Vagina (tissue), 2 donors: ENCODE measurements at places on chromosomes 13 and 19.

- H3K36me3 ChIP-seq, result no peaks in the 10 kb centered on the region
- H3K4me3 ChIP-seq, result no peak overlapping the region
- H3K4me1 ChIP-seq, result peaks cover 7% of the 10 kb centered on the region
- H3K27me3 ChIP-seq, result no peaks in the 10 kb centered on the region
- no peak for DNase-seq
- H3K27ac ChIP-seq, result no peak overlapping the region
Measured at GRCh38 chr13:48733739-48734335, 80.1 kb downstream of the CYSLTR2 start.

DNA sequence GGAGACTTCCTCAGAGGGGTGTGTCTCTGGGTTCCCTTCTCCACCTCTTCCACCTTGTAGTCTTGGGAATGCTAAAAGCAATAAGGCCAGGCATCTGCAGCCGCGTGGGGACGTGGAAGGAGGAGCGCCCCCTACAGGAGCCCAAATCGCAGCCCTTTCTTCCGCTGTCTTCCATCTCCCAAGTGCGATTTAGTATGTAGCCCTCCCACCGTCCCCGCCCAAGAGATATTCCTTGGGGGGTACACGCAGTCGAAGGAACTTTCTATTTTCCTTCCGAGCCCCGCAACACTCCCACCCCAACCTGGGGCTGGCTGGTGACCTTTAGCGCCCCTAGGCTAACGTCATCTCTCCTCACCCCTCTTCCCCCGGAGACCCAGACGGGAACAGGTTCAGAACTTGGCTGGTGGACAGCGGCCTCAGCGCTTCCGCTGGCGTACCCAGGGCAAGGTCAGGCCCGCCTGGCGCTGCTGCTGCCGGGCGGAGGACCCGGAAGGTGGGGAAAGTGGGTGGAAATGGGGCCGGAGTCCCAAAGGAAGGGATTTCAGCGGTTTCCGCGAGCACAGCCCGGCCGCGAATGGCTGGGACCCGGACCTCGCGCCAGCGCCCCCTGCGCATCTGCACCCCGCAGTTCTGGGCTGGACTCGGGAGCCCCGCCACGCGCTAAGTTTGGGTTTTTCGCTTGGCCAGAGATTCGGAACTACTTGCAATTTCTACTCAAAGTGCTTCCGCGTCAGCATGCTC, 2.1 kb upstream of the PCDH8 start:
- peaks cover 34% of the 10 kb centered on the region for H3K4me1 ChIP-seq
- no peak for DNase-seq
- no peak overlapping the region for H3K27ac ChIP-seq
- peak overlapping the region; percentile 55 for H3K4me3 ChIP-seq

DNA sequence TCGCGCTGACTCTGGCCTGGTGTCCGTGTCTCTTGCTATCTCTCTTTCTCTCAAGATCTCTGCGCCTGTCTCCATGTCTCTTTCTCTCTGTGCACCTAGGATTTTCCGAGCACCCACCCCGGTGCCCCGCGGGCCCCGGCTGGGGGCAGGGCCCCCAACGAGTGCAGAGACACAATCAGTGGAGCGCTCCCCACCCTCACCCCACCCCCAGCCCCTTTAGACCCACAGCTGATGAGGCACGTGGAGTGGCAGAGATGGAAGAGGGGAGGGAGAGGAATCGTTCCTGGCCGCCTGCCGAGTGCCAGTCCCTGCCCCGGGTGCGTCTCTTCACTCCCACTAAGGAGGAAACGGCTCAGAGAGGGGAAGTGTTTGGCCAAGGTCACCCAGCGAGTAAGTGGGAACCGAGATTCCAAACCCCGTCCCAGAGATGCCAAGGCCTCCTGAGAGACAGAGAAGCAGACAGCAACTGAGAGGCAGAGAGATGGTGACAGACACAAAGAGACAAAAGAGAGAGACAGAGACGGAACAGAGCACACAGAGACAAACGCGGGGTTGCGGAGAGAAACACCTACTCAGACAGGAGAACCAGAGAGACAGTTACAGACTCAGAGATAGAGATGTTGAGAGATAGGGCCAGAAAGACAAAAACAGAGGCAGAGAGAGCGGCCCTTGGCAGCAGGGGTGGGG, 626 bp upstream of the BCL3 start:
- H3K4me3 ChIP-seq, result peak overlapping the region; percentile 87
- no peak for DNase-seq
- H3K4me1 ChIP-seq, result peaks cover 75% of the 10 kb centered on the region
- H3K27ac ChIP-seq, result peak overlapping the region; percentile 93
- no peaks in the 10 kb centered on the region for H3K27me3 ChIP-seq

- H3K4me3 ChIP-seq, result no peak overlapping the region
- no peak for DNase-seq
- peaks cover 5% of the 10 kb centered on the region for H3K27me3 ChIP-seq
- H3K4me1 ChIP-seq, result no peaks in the 10 kb centered on the region
Measured at GRCh38 chr19:18233224-18233825, 7.1 kb upstream of the PDE4C start.

- H3K27me3 ChIP-seq, result no peaks in the 10 kb centered on the region
- no peak for DNase-seq
- no peaks in the 10 kb centered on the region for H3K36me3 ChIP-seq
- H3K4me3 ChIP-seq, result peak overlapping the region; percentile 12
Measured at GRCh38 chr19:54420383-54421168, 5.3 kb downstream of the TTYH1 start.

GRCh38 chr19:32828139-32828538, 41.4 kb downstream of the SLC7A9 start:
- no peak for DNase-seq
- no peaks in the 10 kb centered on the region for H3K4me1 ChIP-seq
- H3K36me3 ChIP-seq, result no peaks in the 10 kb centered on the region
- H3K27ac ChIP-seq, result no peak overlapping the region
- no peaks in the 10 kb centered on the region for H3K27me3 ChIP-seq

DNA sequence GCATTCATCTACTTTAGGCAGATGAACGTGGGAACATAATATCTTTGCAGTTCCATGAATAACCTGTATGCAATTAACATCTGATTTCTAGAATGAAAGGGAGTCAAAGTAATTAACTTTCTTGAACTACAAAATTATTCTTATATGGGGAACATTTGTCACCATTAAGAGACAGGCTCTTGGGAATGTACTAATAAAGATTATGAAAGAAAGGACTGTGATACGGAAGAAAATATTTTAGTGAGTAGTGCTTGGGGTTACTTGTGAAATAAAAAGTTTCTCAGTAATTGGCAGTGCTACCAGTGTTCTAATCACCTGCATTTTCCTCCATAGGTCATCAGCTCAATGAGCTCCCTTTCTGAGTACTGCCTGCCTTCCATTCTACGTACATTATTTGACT, 85.4 kb downstream of the FRY start:
- H3K4me1 ChIP-seq, result peaks cover 11% of the 10 kb centered on the region
- no peak overlapping the region for H3K4me3 ChIP-seq
- H3K27ac ChIP-seq, result no peak overlapping the region
- no peak for DNase-seq

DNA sequence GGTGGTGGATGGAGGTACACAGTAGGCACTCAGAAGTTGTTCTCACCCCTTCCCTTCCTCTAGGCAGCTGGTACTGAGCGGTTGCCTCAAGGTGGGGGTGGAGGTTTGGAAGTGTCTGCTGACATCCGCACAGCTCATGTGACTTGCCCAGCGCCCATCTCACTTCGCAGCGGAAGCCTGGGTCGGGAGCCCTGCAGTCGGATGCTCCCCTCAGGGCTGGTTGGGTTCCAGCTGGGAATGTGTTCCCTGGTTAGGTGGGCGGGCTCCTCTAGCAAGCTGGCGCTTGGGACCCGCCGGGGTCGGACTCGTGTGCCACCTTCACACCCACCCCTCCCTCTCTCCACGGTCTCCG, 10.2 kb downstream of the PPP1R37 start:
- H3K36me3 ChIP-seq, result no peaks in the 10 kb centered on the region
- H3K4me1 ChIP-seq, result peaks cover 68% of the 10 kb centered on the region
- peak overlapping the region; percentile 70 for H3K27ac ChIP-seq
- H3K4me3 ChIP-seq, result peak overlapping the region; percentile 19
- no peak for DNase-seq

GRCh38 chr19:51566489-51567100, 4.5 kb upstream of the ZNF175 start:
- peaks cover under 1% of the 10 kb centered on the region for H3K4me1 ChIP-seq
- H3K36me3 ChIP-seq, result no peaks in the 10 kb centered on the region

- no peak overlapping the region for H3K4me3 ChIP-seq
- H3K27me3 ChIP-seq, result no peaks in the 10 kb centered on the region
- no peaks in the 10 kb centered on the region for H3K4me1 ChIP-seq
- DNase-seq, result no peak
- H3K27ac ChIP-seq, result no peak overlapping the region
- H3K36me3 ChIP-seq, result no peaks in the 10 kb centered on the region
Measured at GRCh38 chr13:24068472-24068871, 92.0 kb upstream of the SPATA13 start.

- no peaks in the 10 kb centered on the region for H3K36me3 ChIP-seq
- no peaks in the 10 kb centered on the region for H3K27me3 ChIP-seq
- no peak overlapping the region for H3K4me3 ChIP-seq
- peaks cover 91% of the 10 kb centered on the region for H3K4me1 ChIP-seq
- H3K27ac ChIP-seq, result peak overlapping the region; percentile 22
- no peak for DNase-seq
Measured at GRCh38 chr19:5628461-5628860, 5.6 kb downstream of the SAFB start.

GRCh38 chr13:62302341-62302740, 886.7 kb upstream of the PCDH20 start:
- no peak overlapping the region for H3K27ac ChIP-seq
- no peaks in the 10 kb centered on the region for H3K4me1 ChIP-seq
- no peaks in the 10 kb centered on the region for H3K27me3 ChIP-seq
- no peak overlapping the region for H3K4me3 ChIP-seq

- H3K27me3 ChIP-seq, result no peaks in the 10 kb centered on the region
- DNase-seq, result no peak
- H3K36me3 ChIP-seq, result no peaks in the 10 kb centered on the region
- H3K4me1 ChIP-seq, result peaks cover 13% of the 10 kb centered on the region
- no peak overlapping the region for H3K4me3 ChIP-seq
Measured at GRCh38 chr13:40787062-40787461, 2.3 kb upstream of the SLC25A15 start.

DNA sequence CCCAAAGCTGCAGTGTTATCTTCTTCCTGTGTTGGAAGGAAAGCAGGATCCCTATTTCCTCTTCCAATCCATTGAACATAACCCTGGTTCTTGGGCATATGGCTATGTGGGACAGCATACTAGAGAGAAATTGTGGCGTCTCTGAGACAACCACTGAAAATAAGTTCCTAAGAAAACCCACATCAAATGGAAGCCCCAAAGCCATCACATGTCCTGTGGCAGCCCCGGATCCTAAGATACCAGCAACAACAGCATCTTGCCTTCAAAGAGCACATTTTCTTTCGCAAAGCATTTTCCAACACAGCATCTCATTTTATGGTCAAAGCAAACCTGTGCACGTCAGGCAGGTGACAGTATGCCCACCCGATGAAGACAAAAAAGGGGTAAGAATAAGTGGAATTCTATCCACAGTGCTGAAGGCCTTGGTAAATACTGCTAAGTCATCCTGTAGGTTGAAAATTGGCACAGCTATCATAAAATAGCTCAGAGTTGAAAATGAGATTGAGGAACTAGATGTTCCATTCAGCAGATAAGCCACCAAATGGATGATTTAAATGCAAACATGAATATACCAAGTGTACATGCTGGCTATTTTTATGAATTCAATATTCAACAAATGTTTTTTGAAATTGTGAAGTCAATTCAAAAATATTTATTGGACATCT, 232.2 kb downstream of the DLEU7 start:
- H3K27ac ChIP-seq, result no peak overlapping the region
- no peaks in the 10 kb centered on the region for H3K27me3 ChIP-seq
- no peak for DNase-seq
- no peak overlapping the region for H3K4me3 ChIP-seq

DNA sequence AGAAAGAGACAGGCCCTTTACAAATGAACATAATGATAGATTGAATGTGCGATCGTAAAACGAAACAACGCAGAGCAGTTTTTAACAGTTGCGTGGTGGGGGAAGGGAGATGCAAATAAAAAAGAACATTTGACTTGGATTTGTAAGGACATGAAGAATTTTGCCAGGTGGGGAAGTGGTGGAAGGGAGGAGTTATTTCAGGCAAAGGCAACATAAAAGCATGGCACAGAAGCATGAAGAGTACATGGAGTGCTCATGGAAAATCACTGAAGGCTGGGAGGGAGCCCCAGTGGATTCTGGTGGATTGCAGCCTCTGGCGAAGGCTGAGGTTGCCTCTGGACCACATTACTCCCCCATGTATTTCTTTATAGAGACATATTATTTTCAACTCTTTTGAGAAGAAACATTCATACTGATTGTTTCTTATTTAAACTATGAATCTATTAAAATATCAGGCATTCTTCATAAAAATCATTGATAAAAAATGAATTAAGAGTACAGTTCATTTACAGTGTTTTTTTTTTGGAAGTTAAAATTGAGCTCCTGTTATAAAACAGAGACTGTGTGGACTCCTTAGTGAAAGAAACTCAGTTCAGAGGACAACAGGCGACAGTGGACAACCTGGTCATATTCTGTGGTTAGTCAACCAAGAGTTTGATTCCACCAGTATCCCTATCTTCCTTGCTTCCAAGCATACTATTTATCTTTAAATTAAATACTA, 57.5 kb downstream of the STARD13 start:
- no peaks in the 10 kb centered on the region for H3K36me3 ChIP-seq
- no peak for DNase-seq
- H3K27ac ChIP-seq, result peak overlapping the region; percentile 75

DNA sequence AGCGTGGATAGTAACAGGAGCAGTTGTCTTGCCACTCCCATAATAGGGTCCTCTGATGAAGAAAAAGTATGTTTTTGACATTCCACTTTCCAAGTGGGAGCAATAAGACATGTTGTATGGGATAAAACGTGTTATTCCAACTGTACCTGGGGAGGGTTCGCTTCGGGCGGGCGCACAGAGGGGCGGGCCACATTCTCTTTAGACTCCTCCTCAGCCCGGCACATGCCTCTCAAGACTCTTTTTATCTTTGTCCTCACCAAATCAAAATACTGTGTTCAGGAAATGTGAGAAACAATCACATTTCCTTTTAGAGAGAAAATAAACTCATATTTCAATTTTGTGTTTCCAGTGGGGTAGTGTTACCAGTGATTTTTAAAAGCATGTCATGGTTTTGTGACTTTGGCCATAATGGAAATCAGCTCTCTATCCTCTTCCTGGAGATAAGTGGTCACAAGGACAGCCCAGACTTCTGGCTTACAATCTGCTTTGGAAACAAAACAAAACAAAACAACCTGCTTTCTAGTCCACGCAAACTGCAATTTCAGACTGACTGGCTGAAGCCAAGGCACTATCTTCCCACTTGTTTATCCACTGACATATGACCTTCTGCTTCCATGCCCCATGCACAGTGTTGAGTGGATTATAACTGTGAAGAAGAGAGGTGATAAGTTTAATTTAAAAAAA, 276.1 kb downstream of the NALCN start:
- H3K4me3 ChIP-seq, result no peak overlapping the region
- no peaks in the 10 kb centered on the region for H3K27me3 ChIP-seq
- no peaks in the 10 kb centered on the region for H3K4me1 ChIP-seq
- no peaks in the 10 kb centered on the region for H3K36me3 ChIP-seq
- DNase-seq, result no peak

DNA sequence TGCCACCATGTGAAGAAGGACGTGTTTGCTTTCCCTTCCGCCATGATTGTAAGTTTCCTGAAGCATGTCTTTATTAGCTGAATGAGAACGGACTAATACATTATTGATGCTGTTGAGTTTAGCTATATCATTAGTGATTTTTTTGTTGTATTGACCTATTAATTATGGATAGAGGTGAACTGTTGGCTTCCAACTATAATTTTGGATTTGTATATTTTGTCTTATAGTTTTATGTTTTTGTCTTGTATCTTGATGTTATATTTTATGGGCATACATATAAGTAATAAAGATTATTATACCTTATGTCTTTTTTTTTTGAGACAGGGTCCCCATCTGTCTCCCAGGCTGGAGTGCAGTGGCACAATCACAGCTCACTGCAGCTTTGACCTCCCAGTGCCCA, 45.6 kb downstream of the ZNF627 start:
- H3K4me1 ChIP-seq, result peaks cover 6% of the 10 kb centered on the region
- H3K27ac ChIP-seq, result no peak overlapping the region
- H3K27me3 ChIP-seq, result no peaks in the 10 kb centered on the region
- DNase-seq, result no peak
